ENCODE measurements at places on chromosomes 12 and 14.

DNA sequence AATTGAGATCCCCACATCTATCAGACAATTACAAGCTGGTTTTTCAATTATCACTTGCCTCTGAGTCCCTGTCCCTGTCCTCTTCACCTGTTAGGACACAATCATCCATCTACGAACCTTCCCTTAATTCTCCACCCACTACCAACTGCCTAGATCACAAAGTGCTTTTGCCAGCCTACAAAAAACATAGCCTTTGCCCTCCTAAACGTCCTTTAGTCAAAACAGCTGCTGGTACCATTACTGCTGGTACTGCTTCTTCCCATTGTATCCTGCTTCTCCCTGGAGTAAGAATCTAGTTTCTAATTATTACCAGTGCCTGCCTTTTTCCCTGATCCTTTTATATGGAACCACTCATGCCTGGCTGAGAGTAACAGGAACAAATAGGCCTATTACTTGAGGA, 82.1 kb downstream of the CPNE8 start:
- DNase-seq: no peak

GRCh38 chr12:124993626-124994436, at the start of gene BRI3BP:
BRI3BP (plus strand) TSS chr12:124993645; CDS start chr12:124993791, 146 bp downstream.
- DNase-seq: peak; percentile 64

GRCh38 chr14:51880835-51881580, 20.6 kb downstream of the GNG2 start:
- no peak for DNase-seq

DNA sequence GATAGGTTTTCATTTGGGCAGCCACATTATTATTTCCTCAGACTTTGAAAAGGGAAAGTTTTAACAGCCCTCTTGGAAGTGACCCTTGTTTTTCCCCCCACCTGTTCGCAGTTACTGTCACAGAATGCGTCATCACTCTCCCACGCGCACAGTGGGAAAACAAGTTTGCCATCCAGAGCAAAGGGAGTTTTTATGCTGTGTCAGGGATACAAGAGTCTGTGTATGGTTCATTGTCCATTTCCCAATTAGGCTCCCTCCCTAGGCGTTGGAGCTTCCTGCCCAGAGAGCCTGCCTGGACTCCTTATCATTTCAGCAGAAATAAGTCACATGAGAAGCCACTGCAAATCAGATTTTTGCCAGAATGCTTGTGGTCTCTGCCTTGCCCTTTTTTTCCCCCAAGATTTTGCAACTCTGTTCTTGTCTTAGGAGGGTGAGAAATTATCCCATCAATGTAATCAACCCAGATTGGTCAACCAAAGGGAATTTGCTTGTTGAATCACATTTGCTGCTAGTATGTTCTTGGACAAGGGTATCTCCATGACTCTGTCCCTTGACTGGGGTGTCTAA, 104.1 kb downstream of the IGF1 start:
- peak; percentile 3 for DNase-seq

DNA sequence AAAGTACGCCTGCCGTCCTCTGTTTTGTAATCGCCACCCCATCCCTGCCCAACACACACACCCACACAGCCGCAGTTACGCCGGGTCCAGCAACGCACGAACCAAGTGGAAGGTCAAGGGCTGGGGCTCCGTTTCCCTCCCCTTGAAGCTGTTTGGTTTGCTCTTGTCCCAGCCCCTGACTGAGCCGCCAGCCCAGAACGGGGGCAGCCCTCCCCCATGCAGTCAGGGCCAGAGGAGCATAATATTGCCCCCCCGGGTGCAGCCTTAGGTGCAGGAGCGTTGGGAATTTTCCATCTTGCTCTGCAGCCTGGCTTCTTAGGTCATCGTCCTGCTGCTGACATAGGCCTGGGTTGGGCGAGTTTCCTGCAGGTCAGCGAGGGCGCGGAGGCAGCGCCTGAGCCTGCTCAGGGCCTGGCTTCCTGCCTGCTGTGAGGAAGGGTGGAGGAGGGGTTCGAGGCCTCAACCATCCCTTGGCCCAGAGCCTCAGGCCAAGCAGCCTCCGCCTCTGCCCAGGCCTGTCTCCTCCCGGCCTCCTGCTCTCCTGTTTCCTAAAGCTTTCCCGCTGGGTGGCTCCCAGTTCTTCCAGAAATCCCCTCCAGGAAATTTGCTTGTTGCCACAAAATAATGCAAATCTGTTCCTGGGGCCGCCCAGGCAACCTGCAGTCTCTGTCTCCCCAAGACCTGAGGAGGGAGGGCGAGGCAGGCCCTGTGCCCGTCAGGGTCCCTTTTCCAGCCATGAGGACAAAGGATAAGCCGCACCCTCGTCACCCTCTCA, 44.5 kb downstream of the PSMA6 start:
- no peak for DNase-seq

GRCh38 chr14:68271913-68272391, 452.4 kb downstream of the RAD51B start:
- no peak for DNase-seq

GRCh38 chr12:93061473-93062419, 132.7 kb upstream of the EEA1 start:
- DNase-seq: no peak

DNA sequence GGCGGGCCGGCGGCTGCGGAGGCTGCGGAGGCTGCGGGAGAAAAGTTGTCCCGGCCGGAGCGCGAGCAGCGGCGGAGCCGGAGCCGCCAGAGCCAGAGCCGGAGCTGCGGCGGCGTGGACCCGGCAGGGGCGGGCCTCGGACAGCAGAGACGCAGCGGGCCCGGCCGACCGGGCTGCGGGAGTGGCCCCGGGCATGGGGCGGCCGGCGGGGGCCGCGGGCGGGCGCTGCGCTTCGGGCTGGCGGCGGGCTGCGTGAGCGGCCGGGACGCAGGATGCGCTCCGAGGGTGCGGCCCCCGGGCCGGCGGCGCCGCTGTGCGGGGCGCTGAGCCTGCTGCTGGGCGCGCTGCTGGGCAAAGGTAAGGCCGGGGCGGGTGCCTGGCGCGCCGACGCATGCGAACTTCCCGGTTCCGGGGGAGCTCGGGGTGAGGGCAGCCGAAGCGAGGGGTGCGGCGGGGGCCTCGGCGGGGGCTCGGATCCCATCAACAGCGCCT, at the start of gene TMEM132C:
TMEM132C (plus strand) TSS at position 40 of the 492 bp plus-strand sequence; CDS start at position 273, 233 bp downstream.
- no peak for DNase-seq

DNA sequence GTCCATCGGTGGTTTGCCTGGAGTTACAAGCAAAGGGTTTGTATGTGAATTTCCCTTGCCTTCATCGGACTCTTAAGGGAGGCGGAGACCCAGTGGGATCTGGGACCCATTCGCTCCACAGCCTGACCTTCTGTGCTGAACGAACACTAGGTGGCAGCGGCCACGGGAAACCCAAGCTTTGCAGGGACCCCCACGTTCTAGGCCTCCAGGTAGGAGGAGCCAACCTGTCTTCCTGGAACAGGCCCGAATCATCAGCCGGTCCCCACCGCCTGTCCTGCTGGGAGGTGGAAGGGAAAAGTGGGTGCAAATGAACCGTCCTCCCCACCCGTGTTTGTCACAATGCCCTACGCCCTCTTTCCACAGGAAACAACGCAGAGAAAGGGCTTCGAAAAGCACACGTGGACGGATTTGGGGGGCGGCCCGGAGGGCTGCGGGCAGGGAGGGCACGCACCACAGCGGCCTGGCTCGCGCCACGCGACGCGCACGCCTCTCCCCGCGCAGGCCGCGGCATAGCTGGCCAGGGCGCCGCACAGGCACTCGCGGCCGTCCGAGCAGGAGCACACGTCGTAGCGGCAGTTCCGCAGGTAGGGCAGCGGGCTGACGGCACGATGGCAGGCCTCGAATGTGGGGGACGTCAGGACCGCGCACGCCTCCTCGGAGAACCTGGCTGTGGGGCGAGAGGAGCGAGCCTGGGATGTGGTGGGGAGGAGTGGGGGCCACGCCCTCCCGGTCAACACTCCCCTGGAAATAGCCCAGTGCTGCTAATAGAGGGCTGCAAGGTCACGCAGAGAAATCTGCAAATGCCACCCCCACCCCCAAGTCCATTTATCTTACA, 67.8 kb downstream of the VWF start:
- DNase-seq: peak; percentile 41

GRCh38 chr14:21011136-21011535, 12.0 kb downstream of the SLC39A2 start:
- no peak for DNase-seq

- DNase-seq: peak; percentile 29
These were observed 7.3 kb upstream of the KIF26A start for GRCh38 chr14:104130974-104131651.

GRCh38 chr14:78921856-78922255, 751.7 kb downstream of the NRXN3 start:
- no peak for DNase-seq

DNA sequence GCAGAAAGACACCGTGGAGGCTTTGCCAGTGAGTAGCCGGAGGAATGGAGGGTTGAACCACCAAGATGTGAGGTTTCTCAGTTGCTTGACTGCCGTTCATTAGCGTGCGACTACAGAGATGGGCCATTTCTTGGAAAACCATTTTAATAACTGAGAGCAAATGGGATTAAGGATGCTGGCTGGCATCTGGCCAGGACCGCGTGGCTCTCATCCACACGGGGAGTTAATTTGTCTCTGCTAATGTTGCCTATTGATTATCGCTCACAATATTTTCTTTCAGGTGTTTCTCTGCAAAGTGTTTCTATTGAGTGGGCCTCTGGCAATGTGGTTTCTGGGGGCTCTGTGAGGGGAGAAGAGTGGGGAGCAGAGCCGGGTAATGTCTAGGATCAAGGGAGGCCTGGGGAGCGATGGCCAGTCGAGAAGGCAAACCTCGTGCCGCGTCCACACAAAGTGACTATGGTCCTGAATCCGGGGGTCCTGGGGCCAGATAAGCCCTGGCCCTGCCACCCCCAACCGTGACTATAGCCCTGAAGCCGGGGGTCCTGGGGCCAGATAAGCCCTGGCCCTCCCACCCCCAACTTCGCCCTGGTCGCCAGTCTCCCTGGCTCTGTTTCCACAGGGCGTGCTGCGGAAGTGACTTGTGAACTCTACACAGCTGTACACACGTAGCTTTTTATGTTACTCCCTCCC, 110.6 kb downstream of the PRMT8 start:
- DNase-seq: no peak

GRCh38 chr12:53499266-53500141, at the start of gene MAP3K12:
MAP3K12 (minus strand) TSS chr12:53499458; CDS start chr12:53487391, 12,067 bp downstream.
- peak; percentile 78 for DNase-seq

DNA sequence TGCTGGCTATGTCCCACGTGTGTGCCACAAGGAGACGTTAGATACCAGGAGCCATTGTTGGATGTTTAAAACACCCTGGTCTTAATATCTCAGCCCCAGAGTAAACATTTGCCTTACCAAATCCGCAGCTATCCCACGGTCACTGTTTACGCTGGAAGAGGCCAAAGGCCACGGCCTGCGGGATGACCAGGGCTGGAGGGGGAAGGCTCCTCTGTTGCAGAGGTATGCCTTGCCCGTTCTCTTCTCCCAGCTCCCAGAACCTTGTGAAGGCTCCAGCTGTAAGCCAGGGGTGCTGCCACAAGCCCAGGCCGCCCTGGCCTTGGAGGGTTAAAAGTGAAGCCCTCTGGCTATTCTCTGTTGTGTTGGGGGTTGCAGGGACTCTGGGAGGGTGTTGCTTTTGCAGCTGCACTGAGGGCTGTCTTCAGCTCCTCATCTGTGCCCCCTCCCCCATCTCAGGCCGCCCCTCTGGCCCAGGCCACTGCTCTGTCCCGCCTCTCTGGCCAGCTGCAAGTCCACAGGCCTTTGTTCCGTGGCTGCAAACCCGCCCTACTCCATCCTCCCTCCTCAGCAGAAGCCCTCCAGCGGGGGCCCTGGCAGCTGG, 2.5 kb downstream of the PLEKHG3 start:
- DNase-seq: no peak

GRCh38 chr12:25054783-25055144, 105.9 kb upstream of the BCAT1 start:
- peak; percentile 73 for DNase-seq

- no peak for DNase-seq
These were observed 88.9 kb downstream of the MSRB3 start for GRCh38 chr12:65367396-65367795.

DNA sequence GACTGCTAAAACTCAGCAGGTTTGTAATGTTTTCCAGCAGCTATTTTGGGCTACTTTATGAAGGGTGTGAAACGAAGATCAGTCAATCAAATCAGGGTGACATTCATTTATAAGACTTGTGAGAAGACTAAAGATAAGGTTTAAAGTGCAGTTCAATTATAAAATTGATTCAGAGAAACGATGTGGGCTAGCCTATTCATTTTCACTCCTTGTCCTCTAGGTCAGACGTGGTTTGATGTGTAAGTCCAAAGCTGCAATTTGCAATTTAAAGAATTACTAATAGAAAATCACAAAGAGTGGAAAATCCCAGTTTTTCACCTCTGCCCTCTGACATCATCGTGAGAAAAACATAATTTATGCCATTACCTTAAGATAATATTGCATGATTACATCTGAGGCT, 243.5 kb upstream of the NOVA1 start:
- DNase-seq: no peak

DNA sequence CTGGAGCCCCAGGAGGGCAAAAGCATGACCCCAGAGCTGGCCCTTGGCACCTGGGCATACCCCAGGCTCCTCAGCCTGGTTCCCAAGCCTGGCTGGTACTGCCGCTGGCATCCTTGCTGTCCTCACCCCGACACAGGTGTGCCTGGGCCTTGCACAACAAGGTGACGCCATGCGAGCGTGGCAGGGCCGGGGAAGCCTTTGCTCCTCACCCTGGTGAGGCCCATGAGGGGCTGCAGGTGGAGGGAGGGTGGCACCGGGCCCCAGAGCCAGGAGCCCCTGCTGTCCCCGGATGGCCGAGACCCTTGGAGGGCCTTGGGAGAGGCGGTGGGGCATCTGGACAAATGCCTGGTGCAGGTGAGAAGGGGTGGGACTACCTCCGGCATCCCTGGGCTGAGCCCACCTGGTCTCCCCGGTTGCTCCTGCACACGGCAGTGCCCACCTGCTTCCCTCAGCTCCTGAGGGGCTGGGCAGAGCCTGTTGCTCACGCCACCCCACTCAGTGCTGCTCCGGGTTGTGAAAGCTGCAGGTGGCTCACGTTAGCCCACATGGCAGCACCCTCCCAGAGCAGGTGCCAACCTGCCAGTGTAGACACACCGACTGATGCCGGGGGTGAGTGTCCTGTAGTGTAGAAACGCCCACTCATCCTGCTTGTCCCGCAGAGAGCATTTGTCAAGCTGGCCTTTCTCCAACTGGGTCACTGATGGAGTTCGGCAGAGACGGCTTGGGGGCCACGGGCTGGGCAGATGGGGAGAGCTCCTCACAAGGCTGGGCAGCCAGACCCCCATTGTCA, 24.6 kb upstream of the KIF26A start:
- peak; percentile 1 for DNase-seq

GRCh38 chr12:108483213-108484059, 31.6 kb upstream of the FICD start:
- no peak for DNase-seq

GRCh38 chr12:103824845-103825244, 16.2 kb downstream of the NT5DC3 start:
- no peak for DNase-seq

DNA sequence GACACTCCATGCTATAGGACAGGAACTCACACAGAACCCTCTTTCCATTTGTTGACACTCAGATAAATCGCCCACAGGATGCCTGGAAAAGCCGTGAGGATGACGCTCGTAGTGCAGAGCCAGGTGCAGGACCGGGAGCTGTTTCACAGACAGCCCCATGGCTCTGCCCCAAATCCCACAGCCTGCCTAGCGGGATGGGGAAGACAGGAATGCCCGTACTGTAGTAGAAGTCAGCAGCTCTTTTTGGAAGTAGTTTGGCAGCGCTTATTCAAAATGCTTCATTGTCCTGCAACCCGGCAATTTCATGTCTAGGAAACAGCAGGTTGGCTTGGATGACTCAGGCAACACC, 41.6 kb downstream of the JAG2 start:
- no peak for DNase-seq

GRCh38 chr12:78146365-78146772, 315.7 kb downstream of the NAV3 start:
- DNase-seq: no peak

- no peak for DNase-seq
These were observed 465.8 kb downstream of the CCER1 start for GRCh38 chr12:90489141-90489540.

- DNase-seq: no peak
These were observed 143.2 kb downstream of the SYNE2 start for GRCh38 chr14:63996016-63996415.
